Stimulated activated CD4-positive, alpha-beta T cell treated with anti-CD3 and anti-CD28 coated beads, Interleukin-12 subunit alpha, Interleukin-12 subunit beta, amount 100 ng/mL, for 24 hours (primary cell): ENCODE measurements at places on chromosomes 5 and 9.

GRCh38 chr9:28853477-28853876 lies 1280.2 kb upstream of the C9orf72 start:
- no peak for DNase-seq

DNA sequence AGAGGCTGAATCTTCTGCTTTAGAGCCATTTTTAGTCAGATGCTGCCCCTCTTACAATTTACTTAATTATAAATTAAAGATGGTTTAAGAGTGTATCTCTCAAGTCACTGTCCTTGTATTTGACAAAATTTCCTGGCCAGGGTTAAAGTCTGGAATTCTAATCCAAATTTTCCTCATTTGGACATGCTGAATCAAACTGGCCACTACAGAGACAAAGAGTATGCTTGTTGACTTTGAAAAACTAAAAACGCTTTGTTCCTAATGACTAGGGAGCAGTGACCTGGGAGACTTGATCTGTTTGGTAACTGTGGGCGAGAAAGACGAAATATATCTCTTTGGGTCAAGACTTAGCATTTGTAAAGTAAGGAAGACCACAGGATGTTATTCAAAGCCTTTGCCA lies 303.2 kb downstream of the ZSWIM6 start:
- no peak for DNase-seq

- no peak for DNase-seq
Measured at GRCh38 chr5:170493028-170493820, 10.6 kb upstream of the KCNIP1 start.

GRCh38 chr5:154059039-154059430 lies 20.3 kb downstream of the MFAP3 start:
- DNase-seq = no peak

GRCh38 chr5:76724871-76725270 lies 8.9 kb downstream of the F2R start:
- no peak for DNase-seq

DNA sequence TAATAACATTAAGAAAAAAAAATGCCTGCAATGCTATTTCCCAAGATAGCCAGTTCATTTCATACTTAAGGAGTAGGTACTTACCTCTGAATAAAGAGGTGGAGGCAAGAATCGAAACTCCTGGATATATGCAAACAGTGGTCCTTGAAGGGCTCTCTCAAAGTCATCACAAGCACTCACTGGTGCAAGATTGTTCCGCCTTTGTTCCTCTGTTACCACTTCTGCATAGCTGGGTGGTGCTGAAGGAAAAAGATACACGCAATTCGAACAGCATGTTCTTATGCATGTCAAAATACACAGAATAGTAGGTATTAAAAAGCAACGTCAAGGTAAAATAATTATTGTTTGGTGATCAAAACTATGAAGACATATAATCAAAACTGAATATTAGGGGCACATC lies 9.5 kb downstream of the ARRDC3 start:
- no peak for DNase-seq

GRCh38 chr9:129365196-129365595 lies 187.1 kb upstream of the IER5L start:
- no peak for DNase-seq
